HepG2 (cell line): ENCODE measurements at places on chromosomes 5 and 9.

DNA sequence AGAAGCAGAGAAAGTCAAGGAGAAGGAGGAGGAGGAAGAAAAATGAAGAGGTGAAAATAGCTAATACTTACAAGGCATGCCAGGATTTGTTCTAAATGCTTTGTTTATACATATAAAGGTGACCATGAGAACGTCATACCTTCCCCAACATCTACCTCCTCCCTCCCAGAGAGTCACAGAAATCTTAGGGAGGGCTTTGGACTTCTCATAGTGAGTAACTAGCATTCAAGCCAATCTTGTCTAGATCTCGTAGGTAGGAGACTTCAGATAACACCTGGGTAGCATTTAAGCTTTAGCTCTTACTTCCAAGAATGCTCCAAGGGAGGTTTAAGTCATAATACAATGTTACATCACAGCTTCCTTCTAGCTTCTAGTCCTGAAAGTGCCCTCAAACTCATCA lies 36.5 kb upstream of the GPBP1 start:
- DNase-seq: no peak
- no peaks in the 10 kb centered on the region for H3K27me3 ChIP-seq
- peaks cover 30% of the 10 kb centered on the region for H3K4me1 ChIP-seq
- H3K4me3 ChIP-seq: no peak overlapping the region
- H3K27ac ChIP-seq: no peak overlapping the region
- H3K36me3 ChIP-seq: no peaks in the 10 kb centered on the region

- peaks cover 37% of the 10 kb centered on the region for H3K27me3 ChIP-seq
- H3K27ac ChIP-seq: no peak overlapping the region
- no peaks in the 10 kb centered on the region for H3K36me3 ChIP-seq
- peaks cover 40% of the 10 kb centered on the region for H3K4me1 ChIP-seq
Observed at GRCh38 chr9:136644343-136644592, 18.4 kb upstream of the EGFL7 start.

GRCh38 chr9:95202076-95202681 lies 115.3 kb downstream of the FANCC start:
- H3K36me3 ChIP-seq: no peaks in the 10 kb centered on the region
- DNase-seq: no peak
- no peak overlapping the region for H3K4me3 ChIP-seq
- H3K27ac ChIP-seq: no peak overlapping the region

GRCh38 chr5:149211566-149211965 lies 60.1 kb upstream of the AFAP1L1 start:
- peaks cover 15% of the 10 kb centered on the region for H3K4me1 ChIP-seq
- H3K36me3 ChIP-seq: no peaks in the 10 kb centered on the region
- no peak overlapping the region for H3K27ac ChIP-seq
- DNase-seq: no peak
- no peak overlapping the region for H3K4me3 ChIP-seq

DNA sequence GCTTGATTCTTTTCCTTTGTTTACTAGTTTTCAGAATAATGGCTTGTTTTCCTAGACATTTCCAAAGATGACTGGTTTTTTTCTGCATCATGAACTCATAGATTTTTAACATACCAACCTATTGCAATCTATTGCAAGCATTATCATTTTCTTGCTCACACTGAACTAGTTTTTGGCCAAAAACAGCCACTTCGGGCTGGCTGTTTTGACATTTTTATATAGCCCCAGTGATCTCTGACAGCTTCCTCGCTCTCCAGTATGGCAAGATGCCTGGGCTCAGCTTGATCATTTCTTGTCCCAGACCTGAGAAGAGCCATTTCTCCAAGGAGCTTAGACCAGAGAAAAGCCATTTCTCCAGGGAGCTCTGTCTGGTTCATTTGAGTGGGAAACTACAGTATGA lies 94.3 kb upstream of the MAMDC2 start:
- no peak overlapping the region for H3K27ac ChIP-seq
- no peak for DNase-seq
- H3K36me3 ChIP-seq: no peaks in the 10 kb centered on the region
- H3K4me3 ChIP-seq: no peak overlapping the region
- no peaks in the 10 kb centered on the region for H3K27me3 ChIP-seq

DNA sequence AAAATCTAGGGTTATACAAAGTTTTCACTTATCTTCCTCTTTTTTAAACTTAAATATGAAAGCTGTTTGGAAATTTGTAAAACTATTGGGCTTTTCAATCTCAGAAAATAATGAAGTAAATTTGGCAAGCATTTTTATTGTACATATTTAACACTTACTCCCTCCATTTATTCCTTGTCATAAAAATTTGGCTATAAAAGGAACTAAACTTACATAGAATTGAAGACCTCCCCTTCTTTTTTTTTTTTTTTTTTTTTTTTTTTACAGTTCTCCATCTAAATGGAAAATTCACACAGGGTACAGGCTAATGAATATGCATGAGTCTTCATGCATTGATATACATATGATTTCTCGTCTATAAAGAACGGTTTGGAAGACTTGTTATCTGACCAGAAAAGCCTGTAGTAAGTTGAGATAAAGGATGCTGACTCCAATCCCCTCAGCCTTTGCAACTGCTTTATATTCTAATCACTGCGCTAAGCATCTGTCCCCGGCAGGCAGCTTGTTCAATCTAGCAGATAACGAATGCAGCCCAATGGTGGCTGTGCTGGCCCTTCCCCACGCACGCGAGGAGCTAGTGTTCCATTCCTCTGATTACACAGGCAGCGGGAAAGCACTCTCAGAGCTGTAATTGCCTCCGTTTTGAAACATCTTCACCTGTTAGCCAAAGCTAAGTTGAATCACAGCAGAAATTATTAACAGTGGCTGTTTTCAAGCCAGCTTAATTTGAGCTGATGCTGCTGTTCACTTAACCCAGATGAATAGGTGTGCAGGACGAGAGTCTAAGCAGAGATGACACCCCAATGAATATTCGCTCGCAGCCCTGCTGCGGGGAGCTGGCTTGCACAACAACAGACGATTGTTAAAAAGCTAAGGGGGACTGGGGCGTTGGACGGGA lies 453.8 kb upstream of the ZNF608 start:
- no peak for DNase-seq
- H3K4me1 ChIP-seq: no peaks in the 10 kb centered on the region
- H3K27ac ChIP-seq: no peak overlapping the region

GRCh38 chr9:124286292-124286931 lies 28.7 kb downstream of the NEK6 start:
- peaks cover 22% of the 10 kb centered on the region for H3K36me3 ChIP-seq
- H3K4me1 ChIP-seq: peaks cover 94% of the 10 kb centered on the region
- H3K27ac ChIP-seq: peak overlapping the region; percentile 82
- DNase-seq: no peak

DNA sequence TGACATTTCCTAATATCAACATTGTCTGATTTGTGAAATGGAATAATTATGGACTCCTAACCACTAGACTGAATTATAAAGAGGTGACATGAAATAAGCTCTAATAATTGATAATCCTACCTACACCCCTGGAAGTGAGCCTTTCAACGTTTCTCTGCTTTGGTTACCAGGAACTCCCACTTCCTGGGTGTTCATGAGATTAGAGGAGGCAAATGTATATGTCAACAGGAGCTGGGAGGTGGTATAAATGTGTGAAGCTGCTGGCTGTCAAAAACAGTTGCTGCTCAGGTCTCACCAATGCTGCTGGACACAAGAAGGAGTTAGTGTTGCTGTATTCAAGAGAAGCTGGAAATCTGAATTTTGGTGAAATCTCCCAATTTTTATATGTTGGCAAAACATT lies 96.8 kb downstream of the CAMK4 start:
- no peaks in the 10 kb centered on the region for H3K36me3 ChIP-seq
- no peak overlapping the region for H3K4me3 ChIP-seq
- no peaks in the 10 kb centered on the region for H3K27me3 ChIP-seq
- no peaks in the 10 kb centered on the region for H3K4me1 ChIP-seq
- DNase-seq: no peak

DNA sequence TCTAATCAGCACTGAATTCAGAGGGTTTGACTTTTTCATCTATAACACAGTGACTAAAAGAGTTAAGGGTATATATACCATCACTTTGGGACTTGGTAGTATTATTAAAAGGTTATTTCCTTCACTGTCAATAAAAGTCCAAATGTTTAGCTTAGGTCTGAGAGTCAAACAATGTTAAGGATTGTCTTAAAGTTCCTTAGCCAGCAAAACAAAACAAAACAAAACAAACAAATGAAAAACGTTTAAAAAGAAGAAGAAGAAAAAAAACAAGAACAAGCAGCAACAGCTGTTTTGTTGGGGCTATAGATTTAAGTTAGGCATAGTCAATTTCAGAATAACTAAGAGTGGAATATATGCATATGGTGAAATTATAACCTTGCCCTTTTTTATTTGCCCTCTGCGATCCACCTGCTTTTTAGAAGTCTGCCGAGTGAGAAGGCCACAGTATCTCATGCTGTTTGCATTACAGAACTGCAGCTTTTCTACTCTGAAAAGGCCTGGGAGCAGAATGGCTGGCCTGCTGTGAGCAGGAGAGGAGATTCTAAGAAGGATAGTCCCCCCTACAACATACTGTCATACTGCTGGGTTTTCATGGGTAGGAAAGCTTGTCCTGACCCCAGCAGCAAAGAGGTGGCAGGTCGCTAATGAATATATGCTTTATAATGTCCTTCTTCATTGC lies 141.7 kb downstream of the NTRK2 start:
- H3K36me3 ChIP-seq: no peaks in the 10 kb centered on the region
- no peak for DNase-seq
- no peaks in the 10 kb centered on the region for H3K27me3 ChIP-seq
- no peak overlapping the region for H3K4me3 ChIP-seq
- H3K27ac ChIP-seq: no peak overlapping the region

DNA sequence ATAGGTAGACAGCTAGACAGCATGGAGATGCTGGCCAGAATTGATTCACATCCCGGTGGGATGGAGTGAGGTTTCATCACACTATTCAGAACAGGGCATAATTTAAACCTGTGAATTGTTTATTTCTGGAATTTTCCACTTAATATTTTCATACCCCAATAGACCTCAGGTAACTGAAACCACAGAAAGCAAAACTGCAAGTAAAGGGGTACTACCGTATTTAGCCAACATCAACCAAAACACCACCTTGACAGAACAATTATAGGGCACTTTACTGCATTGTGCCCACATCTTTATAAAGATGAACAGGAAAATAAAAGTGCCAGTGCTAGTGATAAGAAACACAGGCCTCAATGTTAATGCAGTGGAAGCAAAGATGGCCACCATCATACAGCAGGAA lies 7.5 kb downstream of the SERINC5 start:
- H3K4me3 ChIP-seq: no peak overlapping the region
- no peaks in the 10 kb centered on the region for H3K36me3 ChIP-seq
- no peaks in the 10 kb centered on the region for H3K27me3 ChIP-seq
- peaks cover 82% of the 10 kb centered on the region for H3K4me1 ChIP-seq

DNA sequence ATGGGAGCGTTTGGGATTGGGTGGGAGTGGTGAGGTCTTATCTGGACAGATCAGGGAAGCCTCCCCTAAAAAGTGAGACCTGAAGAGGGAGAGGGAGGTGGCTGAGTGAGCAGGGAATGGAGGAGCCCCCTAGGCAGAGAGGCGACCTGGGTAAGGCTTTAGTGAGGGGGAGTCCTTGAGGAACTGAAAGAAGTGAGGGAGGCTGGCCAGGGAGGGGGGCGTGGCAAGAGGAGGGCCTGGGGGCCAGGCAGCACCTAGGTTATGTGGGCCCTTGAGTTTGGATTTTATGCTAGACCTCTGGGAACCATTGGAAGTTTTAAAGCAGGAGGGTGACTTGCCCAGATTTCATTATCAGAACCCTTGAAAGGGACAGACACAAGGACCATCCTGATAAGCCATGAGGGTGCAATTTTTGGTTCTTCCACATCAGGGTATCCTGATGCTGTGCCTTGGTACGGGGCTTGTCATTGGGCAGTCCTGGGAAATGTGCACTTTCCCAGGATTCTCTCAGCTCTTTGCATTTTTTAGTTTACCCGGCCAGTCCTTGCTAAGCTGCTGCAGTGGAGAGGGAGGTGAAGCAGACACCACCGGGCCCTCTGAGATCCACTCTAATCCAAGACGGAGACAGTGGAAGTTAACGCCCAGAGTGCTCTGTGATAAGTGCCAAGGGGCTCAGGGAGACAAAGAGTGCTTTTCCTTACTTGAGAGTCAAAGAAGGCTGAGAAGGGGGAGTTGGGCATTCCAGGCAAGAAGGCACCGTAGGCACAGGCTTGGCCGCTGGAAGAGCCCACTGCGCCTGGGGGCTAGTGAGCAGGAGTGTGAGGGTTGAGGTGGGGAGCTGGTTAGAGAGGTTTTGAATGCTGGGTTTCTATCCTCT lies 16.1 kb downstream of the GSN start:
- H3K4me3 ChIP-seq: no peak overlapping the region
- H3K36me3 ChIP-seq: no peaks in the 10 kb centered on the region
- H3K27me3 ChIP-seq: no peaks in the 10 kb centered on the region
- peaks cover 100% of the 10 kb centered on the region for H3K4me1 ChIP-seq

DNA sequence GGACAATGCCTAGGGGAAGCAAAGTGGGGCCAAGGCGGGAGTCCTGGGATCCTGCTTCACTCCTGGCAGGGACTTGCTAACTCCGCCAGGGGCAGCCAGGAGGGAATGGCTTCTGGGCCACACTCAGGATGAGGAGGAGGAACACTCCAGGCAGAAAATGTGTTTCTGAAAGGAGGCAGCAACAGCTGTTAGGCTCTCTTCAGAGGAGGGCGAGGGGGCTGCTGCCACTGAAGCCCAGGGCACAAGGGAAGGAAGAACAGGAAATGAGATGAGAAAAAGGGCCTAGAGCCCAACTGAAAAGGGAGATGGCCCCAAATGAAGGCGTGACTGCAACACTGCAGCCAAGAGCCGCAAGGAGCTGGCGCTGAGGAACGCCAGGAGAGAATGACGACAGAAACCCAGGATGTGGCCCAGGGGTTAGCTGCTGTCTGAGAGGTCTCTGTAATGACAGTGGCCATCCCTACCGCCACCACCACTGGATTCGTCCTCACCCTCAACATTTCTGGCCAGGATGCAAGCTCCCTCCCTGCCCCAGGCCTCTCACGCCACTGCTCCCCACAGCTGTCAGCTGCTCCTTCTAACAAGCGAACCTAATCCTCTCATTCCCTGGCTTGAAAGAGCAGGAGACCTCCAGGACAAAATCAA lies 15.8 kb downstream of the PSMB7 start:
- no peak overlapping the region for H3K4me3 ChIP-seq
- no peak overlapping the region for H3K27ac ChIP-seq
- H3K27me3 ChIP-seq: no peaks in the 10 kb centered on the region
- H3K36me3 ChIP-seq: peaks cover 78% of the 10 kb centered on the region
- DNase-seq: no peak

- no peaks in the 10 kb centered on the region for H3K27me3 ChIP-seq
- peaks cover 35% of the 10 kb centered on the region for H3K4me1 ChIP-seq
- H3K4me3 ChIP-seq: no peak overlapping the region
- H3K36me3 ChIP-seq: no peaks in the 10 kb centered on the region
Observed at GRCh38 chr5:74889523-74890105, 23.4 kb upstream of the FAM169A start.

DNA sequence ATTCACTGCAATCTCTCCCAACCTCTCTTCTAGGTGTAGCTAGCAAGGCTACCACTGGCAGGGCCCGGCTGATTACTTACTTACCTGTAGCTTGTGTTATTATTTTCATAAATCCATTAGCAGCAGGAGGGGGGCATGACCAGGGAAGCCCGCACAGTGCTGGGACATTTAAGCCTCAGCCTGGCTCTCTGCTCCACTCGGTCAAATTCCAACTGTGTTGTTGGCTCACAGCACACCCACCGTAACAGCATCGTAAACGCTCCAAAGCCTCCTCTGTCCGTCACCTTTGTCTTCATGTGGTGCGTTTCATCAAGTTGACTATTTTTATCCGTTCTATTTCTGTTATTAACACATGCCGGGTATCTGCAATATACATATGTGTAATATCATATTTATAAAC lies 264.7 kb downstream of the NSG2 start:
- peaks cover 47% of the 10 kb centered on the region; the same call in 2 of the 3 replicates for H3K27me3 ChIP-seq
- H3K36me3 ChIP-seq: no peaks in the 10 kb centered on the region

- no peak overlapping the region for H3K27ac ChIP-seq
- H3K4me3 ChIP-seq: no peak overlapping the region
- no peaks in the 10 kb centered on the region for H3K36me3 ChIP-seq
- no peaks in the 10 kb centered on the region; the same call in none of the 2 replicates for H3K27me3 ChIP-seq
- DNase-seq: no peak
Observed at GRCh38 chr5:151917904-151918303, 6.7 kb downstream of the GLRA1 start.
